ENCODE measurements at places on chromosomes 1 and 21.

- no peak for DNase-seq
Observed at GRCh38 chr1:57623039-57623790, 199.4 kb upstream of the DAB1 start.

DNA sequence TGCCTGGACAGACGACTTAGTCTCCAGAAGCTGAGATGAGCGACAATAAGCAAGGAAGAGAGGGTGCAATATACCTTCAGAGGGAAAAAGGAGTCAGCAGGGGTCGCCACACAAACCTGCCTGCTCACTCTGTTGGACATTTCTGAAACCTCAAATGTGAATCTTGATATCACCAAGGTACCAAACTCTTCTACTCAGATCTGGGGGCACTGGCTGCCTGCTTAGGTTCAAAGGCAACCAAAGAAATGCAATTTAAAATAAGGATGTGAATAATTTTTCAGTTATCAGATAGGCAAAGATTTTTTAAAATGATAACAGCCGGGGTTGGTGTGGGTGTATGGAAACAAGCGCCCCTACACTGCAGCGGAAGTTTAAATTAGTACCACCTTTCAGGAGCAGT, 164.2 kb downstream of the HIVEP3 start:
- no peak for DNase-seq

- no peak for DNase-seq
Observed at GRCh38 chr1:79497193-79497773, 490.8 kb upstream of the ADGRL4 start.

GRCh38 chr1:112040891-112041740, 51.6 kb upstream of the KCND3 start:
- DNase-seq = no peak

DNA sequence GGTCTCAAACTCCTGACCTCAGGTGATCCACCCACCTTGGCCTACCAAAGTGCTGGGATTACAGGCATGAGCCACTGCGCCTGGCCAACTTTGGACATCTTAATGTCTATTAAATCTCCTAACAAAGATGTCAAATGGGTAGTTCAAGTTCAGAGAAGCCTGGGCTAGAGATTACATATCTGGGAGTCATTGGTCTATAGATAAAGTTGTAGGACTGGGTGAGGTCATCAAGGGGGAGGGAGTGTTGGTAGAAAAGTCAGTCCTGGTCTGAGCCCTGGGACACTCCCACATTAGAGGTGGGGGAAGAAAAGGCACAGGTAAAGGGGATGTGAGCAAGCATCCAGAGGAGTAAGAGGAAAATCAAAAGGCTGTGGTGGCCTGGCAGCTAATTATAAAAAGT, 6.6 kb downstream of the UBIAD1 start:
- DNase-seq = no peak

GRCh38 chr1:198445872-198446271, 94.6 kb downstream of the ATP6V1G3 start:
- DNase-seq = no peak

DNA sequence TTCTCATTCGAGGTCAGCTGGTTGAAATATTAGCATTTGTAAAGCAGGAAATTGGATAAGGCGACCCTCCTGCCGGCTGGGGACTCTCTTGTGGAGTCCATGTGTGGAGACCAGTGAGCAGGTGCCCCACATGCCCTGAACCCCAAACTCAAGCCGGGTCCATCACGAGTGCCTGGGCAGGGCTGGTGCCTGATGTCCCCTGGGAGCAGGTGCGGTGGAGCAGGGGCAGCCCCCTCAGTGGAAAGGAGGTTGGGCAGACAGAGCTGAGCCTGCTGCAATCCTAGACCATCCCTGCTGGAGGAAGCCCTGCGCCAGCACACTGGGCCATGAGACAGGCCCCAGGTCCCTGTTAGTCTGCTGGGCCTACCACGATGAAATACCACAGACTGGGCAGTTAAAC, 395.6 kb downstream of the NPHP4 start:
- no peak for DNase-seq

DNA sequence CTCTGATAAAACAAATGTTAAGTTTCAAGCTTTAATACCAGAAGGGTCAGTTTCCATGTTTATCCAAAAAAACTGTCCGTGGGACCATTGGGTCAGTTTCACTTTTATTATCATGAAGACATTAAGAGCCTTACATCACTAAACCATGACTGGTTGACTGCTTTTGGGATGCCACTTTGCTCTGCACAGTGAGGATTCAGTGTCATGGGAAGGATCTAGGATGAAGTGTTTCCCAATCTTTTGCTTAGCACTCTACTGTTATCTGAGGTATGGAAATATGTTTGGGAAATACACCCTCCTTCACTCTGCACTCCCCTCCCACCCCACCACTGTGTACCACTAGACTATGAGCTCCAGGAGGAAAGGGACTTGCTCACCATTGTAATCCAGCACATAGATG, 16.3 kb downstream of the RPS6KC1 start:
- no peak for DNase-seq

All from NCI-H1930 (cell line).